Left lung (tissue), 14 donors: ENCODE measurements at places on chromosomes 2 and 18. TPM values are rescaled to one million over a fixed set of nuclear protein-coding genes. Genes with fewer than 3 reads are reported as not detected.

Gene UGT1A8
- polyA plus RNA-seq, result not detected

Gene DNAH6
- polyA plus RNA-seq, result 3.7 TPM

Gene MC2R
- polyA plus RNA-seq, result 0.04 TPM

Gene SYT4
- 2.1 TPM for polyA plus RNA-seq

Gene CROCC2
- polyA plus RNA-seq, result 2.4 TPM
